Glomerular endothelial cell (primary cell): ENCODE measurements at places on chromosomes 3 and 15.

DNA sequence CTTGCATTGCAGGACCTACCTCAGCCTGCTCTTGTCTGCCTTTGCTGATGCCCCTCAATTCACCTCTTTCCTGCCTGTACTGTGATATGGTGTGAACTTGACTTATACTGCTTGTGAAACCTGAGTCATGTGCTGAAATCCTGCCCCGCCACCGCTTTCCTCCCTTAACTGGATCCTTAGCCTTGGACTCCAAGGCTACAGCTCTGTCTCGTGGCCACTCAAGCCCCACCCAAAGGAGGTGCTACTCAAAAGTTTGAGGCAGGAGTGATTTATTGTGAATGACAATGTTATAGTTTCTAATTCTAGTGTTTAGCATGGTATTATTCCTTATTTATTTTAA lies 56.1 kb downstream of the MYZAP start:
- no peak for DNase-seq

- DNase-seq = no peak
These were observed 70.2 kb downstream of the FMN1 start for GRCh38 chr15:33124279-33124678.

DNA sequence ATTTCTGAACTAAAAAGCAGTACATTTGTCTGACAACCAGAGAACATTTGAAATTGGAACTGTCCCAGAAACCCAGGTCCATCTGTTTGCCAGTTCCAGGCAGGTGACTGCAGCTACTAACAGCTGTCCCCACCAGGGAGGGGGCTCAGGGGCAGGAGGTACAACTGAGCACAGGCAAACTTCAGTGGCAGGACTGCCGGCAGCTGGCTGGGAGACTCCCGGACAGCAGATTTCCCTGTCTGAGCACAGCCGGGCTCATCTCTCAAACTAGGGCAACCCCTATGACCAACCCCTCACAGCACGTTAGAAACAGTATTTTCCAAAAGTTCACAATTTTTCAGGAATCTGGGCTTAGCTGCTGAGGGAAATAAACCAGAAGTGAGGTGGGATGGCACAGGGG lies 88.8 kb downstream of the MEGF11 start:
- no peak for DNase-seq

DNA sequence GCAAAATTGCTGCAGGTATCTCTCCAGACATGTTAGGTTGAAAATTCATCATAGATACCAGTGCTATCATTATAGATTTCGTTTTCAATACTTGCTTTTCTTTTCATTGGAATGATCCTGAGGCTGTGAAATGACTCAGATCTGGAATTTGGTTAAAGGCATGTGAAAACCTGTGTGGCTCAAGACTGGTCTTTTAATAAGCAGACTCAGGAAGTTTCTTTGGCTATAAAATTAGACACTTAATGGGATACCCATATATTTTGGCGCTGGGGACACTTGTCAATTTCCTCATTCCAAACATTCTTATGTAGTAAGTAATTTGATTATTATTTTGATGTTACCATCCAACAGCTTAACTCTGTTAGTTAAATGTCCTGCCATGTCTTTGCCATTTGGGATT lies 1041.1 kb upstream of the GBE1 start:
- no peak for DNase-seq

DNA sequence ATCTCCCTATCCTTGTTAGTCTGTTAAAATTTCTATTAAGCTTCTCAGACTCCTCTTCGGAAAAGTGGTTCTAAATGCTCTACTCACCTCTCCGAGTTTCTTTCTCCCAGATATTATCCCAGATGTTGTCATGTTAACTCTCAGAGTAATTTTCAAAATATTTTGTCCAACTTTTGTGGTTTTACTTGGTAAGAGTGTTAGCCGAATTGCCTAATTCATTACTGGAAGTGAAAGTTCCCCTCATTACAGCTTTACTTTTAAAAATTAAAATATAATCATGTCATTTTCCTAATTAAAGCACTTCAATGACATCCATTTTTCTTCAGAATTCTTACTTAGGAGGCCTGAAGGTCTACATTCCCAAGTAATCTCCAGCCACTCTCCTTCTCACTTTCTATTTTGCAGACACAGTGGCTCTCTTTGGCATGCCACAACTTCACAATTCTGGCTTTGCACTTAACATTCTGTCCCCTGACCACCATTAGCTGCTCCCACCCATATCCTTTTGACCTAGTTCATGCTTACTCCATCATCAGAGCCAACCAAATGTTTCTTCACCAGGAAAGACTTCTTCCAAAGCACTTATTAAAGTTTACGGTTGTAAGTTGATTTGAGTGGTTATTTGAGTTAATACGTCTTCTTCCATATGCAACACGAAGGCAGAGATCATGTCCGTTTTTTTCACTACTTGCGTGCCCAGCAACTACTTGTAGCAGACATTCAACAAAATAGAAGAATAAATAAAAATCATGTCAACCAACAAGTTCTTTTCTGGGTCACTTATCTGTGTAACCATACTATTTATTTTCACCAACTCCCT lies 10.2 kb upstream of the TIPARP start:
- no peak for DNase-seq

DNA sequence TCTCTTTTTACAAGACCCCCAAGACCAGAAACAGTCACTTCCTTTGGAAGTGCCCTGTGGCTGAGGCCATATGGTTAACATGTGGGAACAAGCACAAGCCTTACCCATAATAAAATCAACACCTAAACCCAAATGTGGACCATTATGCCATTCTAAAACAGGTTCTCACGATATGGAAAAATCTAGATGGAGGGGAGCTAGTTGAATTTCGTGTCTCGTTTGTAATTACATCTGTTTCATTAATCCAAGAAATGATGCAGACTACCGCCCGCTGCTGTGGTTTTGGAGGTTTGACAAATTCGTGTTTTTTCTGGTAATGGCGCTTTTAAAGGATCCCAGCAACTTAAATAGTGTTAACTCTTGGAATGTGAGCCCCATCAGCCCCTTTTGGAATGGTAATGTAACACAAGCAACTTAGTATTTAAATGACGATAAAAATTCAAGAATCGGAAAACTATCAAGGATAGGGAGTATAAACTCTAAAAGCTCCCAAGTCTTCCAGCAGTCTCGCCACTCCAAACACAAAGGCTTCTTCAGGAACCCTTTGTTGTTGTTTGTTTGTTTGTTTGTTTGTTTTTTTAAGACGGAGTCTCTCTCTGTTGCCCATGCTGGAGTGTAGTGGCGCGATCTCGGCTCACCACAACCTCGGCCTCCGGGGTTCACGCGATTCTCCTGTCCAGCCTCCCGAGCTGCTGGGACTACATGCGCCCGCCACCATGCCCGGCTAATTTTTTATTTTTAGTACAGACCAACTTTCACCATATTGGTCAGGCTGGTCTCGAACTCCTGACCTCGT lies 1.1 kb downstream of the CNBP start:
- no peak for DNase-seq

DNA sequence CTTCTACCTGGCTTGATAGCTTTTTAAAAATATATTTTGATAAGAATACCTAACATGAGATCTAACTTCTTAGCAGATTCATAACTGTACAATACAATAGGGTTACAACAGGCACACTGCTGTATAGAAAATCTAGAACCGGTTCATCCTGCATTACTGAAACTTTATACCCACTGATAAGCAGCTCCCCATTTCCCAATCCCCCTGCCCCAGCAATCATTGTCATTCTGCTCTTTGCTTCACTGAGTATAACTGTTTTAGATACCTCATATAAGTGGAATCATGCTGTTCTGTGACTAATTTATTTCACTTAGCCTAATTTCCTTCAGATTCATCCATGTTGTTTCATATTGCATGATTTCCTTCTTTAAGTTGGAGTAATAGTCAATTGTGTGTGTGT lies 906.0 kb downstream of the GBE1 start:
- no peak for DNase-seq

DNA sequence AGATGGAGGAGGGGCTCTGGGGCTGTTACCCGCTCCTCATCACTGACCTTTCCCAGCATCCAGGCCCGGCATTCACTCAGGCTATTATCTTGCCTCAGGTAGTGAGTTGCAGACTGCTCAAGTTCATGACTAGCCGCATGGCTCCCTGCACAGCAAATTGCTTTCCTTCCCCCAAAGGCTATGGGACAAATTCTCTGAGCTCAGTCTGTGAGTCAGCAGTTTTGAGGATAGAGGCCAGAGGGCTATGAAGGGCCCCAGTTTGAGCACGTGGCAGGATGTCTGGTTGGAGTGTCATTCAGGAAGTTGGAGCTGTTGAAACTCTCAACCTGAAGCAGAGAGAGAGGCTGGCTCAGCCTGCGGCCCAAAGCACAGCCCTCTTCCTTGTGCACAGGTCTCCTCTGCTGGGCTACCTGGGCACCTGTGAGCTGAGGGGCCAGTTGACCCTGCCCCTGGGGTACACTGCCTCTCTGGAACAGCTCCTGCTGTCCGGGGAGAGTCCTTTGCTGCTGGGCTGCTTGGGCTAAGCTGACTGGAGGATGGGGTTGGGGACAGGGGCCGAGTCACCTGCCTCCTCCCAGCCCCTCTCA lies 7.9 kb downstream of the FAH start:
- DNase-seq = no peak

GRCh38 chr15:78660584-78660983 lies 19.6 kb upstream of the CHRNB4 start:
- DNase-seq = no peak

DNA sequence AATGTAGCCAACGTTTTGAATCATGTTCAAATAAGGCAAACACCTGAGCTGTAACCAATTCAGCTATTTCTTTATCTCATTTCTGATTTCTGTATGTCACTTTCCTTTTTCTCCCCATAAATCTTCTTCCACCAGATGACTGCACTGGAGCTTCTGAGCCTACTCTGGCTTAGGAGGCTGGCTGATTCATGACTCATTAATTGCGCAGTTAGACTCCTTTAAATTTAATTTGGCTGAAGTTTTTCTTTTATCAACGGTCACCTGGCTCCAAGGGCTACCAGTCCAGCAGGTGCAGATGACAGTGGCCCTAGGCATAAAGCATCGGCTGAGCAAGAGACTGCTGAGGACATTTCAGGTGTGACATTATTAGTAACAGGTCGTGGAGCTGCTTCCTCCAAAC lies 39.6 kb upstream of the ITGA11 start:
- DNase-seq = no peak

DNA sequence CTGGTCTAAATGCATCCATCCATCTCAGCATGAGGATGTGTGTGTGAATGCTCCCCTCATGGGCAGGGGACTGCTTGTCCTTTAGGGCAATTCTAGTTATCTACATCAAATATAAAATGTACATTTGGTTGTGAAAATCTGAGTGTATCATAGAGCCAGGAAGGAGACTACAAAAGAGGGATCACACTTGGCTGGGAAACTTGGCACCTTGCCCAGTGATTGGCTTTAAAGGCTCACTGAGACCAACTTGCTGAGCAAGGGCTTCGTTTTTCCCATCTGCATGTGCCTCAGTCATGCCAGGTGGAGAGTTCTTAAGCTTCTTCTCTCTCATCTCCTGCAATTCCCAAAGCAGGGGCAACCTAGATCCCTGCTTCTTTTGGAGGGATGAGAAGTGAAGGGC lies 5.2 kb downstream of the CAPN3 start:
- DNase-seq = peak; percentile 29

- DNase-seq = no peak
These were observed 253.2 kb downstream of the BBX start for GRCh38 chr3:107775974-107776373.

DNA sequence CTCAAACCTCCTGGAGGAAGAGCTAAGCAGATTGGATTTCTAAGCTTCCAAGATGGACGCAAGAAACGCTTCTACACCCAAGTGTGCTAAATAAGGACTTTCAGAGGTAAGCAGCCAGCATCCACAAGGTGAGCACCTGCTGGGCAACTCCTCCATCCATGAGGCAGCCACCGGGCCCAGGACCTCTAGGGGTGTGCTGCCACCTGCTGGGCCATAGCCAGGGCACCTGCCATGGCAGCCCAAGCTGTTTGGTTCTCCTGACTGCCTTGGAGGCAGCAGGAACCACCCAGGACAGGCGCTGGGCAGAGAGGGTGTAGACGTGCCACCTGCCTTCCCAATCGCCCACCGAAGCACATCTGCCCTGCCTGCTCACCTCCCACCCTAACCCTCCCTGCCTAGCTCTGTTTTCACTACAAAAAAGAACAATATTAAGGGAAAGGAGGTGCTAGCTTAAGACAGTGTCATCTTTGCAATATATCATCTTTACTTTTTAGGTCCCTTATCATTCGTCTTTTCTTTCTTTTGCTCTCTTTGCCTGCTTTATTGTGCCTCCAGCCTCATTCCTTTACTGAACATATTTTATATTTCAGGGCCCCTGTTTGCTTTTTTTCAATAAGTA lies 12.9 kb downstream of the C15orf62 start:
- DNase-seq = no peak
